Activated naive CD8-positive, alpha-beta T cell treated with anti-CD3 and anti-CD28 coated beads, Interleukin-2, amount 10 ng/mL, durations not matched to agents 7 days and 5 days (primary cell): ENCODE measurements at places on chromosomes 7 and 10. TPM values are rescaled to one million over a fixed set of nuclear protein-coding genes. Genes with fewer than 3 reads are reported as not detected.

The SORCS1 gene
- not detected for total RNA-seq

- H3K4me3 ChIP-seq = peak overlapping the region; percentile 72
- peak overlapping the region; percentile 71 for H3K27ac ChIP-seq
- peaks cover 15% of the 10 kb centered on the region for H3K36me3 ChIP-seq
- peaks cover 21% of the 10 kb centered on the region for H3K4me1 ChIP-seq
- H3K27me3 ChIP-seq = peaks cover 1% of the 10 kb centered on the region
Observed at GRCh38 chr10:80453056-80453841, 861 bp upstream of the TSPAN14 start.

DNA sequence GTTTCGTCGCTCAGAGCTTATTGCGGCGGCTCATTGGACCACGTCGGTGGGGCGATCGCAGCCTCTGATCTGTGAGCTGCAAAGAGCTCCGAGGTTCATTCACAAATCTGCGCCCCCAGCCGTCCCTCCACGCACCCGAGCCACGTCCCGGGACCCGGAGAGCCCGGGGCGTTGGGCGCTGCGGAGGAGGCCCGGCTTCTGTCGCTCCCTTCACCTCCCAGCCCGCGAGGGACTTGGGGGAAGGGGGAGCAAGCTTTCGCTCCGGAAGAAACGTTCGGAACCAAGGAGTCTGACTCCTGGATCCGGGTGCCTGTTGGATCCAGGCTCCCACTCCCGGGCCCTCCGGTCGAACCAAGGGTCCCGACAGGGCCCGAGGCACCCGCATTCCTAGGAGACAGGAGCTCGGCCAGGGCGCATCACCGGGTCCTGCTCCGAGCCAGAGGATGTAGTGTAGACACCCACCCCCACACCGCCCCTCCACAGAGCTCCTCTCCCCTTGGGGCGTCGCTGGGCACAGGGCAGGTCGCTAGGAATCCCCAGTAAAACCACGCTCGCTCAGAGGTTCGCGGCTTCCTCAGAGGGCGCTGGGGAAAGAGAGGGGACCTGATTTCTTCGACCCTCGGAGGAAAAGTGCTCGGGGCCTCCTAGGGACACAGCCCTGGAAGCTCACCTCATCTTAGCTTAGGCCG is 7.9 kb upstream of the EN2 start:
- peaks cover 80% of the 10 kb centered on the region for H3K27me3 ChIP-seq
- DNase-seq = no peak
- H3K27ac ChIP-seq = no peak overlapping the region
- H3K4me3 ChIP-seq = no peak overlapping the region
- H3K36me3 ChIP-seq = no peaks in the 10 kb centered on the region

DNA sequence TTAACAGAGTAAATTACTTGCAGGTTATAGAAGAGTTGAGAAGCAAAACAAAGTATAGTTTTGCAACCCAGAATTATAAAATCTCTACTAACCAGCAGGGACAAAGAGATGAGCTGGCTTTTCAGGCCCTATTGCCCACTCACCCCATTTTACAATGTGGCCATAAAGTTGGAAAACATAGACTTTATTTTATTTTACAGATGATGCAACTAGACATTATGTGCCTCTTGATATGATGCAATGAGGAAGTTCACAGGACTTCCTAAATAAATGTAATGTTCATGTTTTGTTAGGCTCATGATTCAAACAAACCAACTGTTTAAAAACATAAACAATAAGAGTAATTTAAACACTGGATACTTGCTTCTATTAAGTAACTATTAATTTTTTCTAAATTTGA is 141.1 kb upstream of the WNT16 start:
- H3K4me1 ChIP-seq = no peaks in the 10 kb centered on the region
- H3K27ac ChIP-seq = no peak overlapping the region
- H3K4me3 ChIP-seq = no peak overlapping the region
- DNase-seq = no peak
- no peaks in the 10 kb centered on the region for H3K36me3 ChIP-seq
- peaks cover 4% of the 10 kb centered on the region for H3K27me3 ChIP-seq

DNA sequence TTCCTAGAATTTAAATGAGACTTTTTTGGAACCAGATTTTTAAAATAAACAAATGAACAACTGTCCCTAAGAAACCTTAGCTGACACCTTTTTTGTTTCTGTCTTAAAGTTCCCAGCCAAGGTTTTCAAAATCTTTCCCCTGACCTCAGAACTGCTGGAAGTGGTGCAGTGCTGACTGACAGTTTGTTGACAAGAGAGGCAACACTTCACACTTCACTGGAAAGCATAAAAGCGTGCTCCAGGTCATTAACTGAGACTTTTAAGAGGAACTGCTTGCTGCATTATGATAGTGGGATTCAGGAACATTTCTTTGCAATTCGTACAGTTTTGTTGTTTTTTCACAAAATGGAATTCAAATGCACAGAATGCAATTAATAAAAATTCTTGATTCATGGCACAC is 36.2 kb downstream of the SYPL1 start:
- H3K4me1 ChIP-seq = peaks cover 41% of the 10 kb centered on the region
- H3K27ac ChIP-seq = no peak overlapping the region
- H3K27me3 ChIP-seq = no peaks in the 10 kb centered on the region
- H3K4me3 ChIP-seq = no peak overlapping the region

GRCh38 chr7:39001595-39001994 is 23.9 kb downstream of the POU6F2 start:
- no peaks in the 10 kb centered on the region for H3K4me1 ChIP-seq
- no peaks in the 10 kb centered on the region for H3K36me3 ChIP-seq
- no peak overlapping the region for H3K4me3 ChIP-seq
- DNase-seq = no peak

The SFTPA1 gene
- total RNA-seq = not detected

DNA sequence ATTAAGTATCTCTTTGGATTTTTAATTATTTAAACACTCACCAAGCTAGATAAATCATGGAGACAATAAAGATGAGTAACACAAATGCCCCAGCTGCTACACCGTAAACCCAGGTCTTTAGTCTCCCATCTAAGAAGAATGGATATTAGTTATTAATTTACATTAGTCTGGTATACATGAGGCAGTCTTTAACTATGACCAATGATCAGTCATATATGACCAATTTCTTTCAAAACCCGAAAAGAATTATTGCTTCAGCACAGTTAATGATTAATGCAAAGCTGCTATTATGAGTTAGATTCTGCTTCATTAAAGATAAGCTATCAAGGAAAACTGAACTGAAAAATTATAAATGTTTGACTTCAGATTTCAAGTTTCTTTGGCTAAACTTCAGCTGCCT is 402.9 kb downstream of the PHF14 start:
- H3K4me1 ChIP-seq = no peaks in the 10 kb centered on the region
- peaks cover 2% of the 10 kb centered on the region for H3K27me3 ChIP-seq
- no peaks in the 10 kb centered on the region for H3K36me3 ChIP-seq
- no peak overlapping the region for H3K4me3 ChIP-seq
- no peak for DNase-seq
- H3K27ac ChIP-seq = no peak overlapping the region

The CAMK1D gene
- 7.5 TPM for total RNA-seq

DNA sequence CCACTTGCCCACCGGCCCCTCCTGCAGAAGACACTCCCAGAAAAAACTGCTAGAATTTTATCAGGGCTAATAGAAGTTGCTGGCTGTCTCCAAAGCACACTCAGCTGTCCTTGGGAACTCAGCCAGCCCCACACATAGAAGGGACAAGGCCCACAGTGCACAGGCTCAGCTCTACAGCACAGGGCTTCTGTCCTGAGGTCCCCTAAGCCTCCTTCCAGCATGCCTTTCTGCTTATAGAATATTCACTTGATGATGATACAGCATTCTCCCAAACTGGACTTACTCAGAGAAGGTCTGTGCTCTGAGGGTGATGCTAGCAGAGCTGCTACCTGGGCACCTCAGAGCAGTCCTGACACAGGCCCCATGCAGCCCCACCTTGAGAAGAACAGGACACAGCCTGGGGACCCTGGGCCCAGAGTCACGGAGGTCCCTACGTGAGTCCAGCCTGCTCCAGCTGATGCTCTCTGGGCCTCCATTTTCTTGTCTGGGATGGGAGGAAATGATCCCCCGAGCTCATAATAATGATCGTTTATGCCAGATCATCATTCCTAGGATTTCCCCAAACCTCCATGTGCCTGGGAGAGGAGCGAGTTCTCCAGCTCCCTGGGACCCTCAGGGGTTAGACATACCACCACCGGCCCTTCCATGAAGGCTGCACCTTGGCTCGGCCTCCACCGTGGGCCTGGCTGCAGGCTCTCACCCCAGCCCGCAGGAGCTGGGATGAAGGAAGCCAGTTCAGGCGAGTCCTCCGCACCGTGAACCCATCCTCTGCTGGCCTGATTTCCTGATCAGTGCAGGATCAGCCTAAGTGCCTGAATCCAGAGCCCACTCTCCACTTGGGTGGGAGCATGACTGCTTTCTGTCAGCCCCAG is 145.6 kb downstream of the ZNF248 start:
- no peaks in the 10 kb centered on the region for H3K36me3 ChIP-seq
- no peaks in the 10 kb centered on the region for H3K27me3 ChIP-seq
- H3K4me1 ChIP-seq = no peaks in the 10 kb centered on the region
- H3K27ac ChIP-seq = no peak overlapping the region

DNA sequence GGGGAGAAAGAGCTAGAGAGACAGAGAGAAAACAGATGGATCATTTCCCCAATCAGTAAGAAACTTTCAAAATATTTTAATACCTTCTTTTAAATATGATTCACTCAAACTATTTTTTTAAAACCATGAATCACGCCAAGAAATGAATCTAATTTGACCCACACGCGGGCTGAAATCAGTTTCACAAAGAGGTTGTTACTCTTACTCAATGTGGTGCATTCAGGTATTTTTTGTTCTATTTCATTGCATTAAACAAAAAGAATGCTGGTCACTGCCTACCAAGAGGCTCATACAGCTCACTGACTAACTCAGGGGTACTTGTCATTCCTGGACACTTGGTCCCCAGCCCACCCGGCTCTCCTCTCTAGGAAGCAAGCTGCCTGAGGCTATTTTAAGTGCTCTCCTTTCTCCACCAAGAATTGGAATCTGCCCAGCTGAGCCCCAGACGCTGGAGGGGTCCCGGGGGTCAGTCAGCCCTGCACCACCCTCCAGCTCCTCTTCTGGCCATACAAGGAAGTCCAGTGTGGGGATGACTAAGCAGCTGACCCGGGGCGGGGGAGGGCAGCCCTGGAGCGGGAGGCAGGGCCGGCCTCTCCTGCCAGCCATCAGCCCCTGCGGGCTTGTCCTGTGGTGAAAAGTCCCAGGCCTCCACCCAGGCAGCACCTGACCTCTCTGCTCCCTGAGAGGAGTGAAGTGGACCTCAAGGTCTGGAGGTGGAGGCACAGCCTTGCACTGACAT is 21.7 kb upstream of the PFKP start:
- peaks cover 16% of the 10 kb centered on the region for H3K27me3 ChIP-seq
- H3K4me1 ChIP-seq = no peaks in the 10 kb centered on the region
- no peak overlapping the region for H3K27ac ChIP-seq
- H3K4me3 ChIP-seq = no peak overlapping the region
- no peak for DNase-seq

DNA sequence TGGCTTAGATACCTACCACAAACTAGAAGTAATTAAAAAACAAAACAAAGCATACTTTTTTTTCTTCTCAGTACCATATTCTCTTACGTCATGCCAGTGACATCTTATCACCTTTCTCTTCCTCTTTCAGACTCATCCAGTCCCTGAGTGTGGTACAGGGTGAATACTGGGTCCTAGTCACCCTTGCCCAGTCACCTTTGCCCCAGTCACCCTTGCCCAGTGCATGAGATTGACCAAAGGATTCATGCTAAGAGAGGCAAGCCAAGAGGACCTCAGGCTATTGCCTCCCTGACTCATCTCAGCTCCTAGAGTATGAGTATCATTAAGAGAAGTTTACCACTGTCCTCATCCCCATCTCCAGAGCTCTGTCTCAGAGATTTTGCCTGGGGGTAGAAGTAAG is 10.0 kb upstream of the TSPAN12 start:
- DNase-seq = no peak
- H3K4me1 ChIP-seq = no peaks in the 10 kb centered on the region
- peaks cover 13% of the 10 kb centered on the region for H3K27me3 ChIP-seq
- no peak overlapping the region for H3K27ac ChIP-seq

The FANK1 gene
- 0.69 TPM for total RNA-seq

GRCh38 chr10:78290131-78290750 is 256.6 kb downstream of the RPS24 start:
- no peaks in the 10 kb centered on the region for H3K4me1 ChIP-seq
- no peak overlapping the region for H3K4me3 ChIP-seq
- H3K36me3 ChIP-seq = no peaks in the 10 kb centered on the region
- no peak for DNase-seq
- H3K27me3 ChIP-seq = peaks cover 7% of the 10 kb centered on the region
- H3K27ac ChIP-seq = no peak overlapping the region
